ENCODE measurements at places on chromosomes 5 and 9.

DNA sequence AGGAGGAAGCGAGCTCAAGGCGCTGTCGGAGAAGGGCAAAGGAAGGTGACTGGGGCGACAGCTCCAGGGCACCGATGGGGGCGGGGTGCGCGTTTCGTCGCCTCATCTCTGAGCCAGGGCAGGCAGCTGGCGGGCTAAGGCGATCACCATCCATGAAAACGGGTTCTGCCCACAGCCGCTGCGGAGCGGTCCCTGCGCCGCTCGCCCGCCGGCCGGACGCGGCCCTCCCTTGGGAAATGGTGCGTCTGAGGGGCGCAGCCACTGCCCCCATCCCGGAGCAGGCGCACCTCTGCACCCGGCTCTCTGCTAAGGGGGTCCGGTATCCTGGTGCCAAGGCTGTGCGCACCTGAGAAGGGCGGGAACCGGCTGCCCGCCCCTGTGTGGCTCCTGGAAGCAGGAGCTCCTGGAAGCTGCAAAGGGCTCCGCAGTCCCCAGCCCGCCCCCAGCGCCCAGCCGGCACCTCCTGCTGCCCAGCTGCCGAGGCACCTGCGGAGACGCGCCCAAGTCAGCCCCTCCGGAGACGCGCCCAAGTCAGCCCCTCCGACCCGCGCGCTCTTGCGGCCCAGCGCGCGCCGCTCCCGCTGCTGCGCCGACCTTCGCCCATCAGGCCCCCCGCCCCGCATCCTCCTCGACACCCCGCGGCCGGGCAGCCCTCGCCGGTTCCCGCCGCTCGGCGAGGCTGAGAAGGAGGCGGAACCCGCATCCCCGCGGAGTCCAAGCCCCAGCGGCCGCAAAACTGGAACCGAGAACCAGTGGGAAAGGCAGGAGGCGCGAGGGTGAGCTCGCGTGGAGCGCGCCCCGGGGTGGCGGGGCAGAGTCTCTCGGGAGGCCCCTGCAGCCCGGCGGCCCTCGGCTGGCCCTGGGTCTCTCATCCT is 757 bp downstream of the ANKRD34B start:
- DNase-seq: no peak

- no peak for DNase-seq
Measured at GRCh38 chr5:41661254-41661653, 150.9 kb upstream of the PLCXD3 start.

DNA sequence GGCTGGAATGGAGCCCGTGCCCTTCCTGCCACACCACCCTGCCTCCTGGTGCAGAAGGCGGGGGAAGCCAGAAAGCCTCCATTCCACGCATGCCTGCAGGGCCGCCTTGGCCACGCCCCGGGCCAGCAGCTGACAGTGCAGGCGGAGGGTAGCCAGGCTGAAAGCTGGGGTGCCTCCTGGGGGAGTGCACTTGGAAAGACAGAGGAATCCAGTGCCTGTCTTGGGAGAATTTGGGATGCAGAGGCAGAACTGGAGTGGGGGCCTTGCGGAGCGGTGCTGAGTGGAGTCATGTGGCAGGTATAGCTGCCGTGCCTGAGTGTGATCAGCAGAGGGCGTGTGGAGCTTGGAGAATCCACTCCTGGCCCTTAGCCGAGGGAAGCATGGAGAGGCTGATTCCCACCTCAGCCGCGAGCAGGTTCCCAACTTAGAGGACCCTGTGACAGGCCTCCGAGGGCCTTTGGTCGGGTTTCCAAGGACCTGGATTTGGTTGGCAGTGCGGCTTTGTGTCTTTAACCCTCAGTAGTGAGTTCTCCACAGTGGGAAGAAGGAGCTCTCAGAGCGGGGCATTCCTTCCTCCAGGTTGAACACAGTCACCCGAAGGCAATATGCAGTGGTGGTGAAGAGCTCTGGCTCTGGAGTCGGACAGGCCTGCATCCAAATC is 9.1 kb upstream of the URM1 start:
- peak; percentile 90 for DNase-seq

DNA sequence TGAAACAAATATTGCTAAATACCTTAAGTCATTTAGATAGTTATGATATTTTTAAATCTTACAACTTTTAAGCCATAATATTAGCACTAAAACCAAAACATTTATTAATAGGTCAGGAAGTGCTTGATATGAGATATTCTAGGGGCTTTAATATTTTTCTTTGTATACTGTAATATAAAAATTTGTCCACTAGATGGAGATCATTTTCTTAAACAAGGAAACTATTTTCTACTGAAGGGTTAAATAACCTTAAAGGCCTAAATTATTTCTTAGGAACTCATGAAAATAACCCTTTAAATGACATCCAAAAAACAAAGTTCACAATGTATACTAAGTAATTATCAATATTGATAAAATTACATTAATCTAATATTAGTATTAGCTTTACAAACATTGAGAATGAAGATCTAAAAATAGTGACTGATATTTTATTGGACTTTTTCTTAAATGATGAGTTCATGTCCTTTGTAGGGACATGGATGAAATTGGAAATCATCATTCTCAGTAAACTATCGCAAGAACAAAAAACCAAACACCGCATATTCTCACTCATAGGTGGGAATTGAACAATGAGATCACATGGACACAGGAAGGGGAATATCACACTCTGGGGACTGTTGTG is 635.7 kb downstream of the RAB3C start:
- no peak for DNase-seq

DNA sequence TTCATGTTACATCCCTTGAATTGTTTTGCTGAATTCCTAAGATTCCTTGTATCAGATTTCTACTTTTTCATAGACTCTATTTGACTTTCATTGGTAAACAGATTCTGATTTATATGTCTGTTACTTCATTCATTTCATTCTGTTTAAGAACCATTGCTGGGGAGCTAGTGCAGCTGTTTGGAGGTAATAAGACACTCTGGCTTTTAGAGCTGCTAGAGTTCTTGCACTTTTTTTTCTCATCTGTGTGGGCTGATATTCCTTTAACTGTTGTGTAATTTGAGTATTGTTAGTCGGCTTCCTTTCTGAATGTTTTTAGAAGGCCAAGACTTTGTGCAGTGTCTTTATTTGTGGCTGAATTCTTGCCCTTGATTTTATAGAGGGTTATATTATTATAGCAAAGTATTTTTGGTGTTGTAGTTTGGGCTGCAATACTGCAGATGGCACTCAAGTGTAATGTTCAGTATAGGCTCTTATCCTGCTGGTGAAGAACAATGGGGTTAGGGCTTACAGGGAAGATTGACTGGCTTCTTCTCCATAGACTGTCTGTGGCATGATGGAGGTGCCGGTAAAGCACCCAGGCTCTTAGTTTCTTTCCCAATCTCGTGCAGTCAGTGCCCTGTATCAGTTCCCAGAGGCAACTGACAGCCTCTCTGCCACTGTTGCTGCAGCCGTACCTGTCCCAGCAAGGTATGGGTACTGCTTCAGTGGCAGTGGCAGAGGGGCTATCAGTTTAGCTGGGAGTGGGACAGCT is 162.2 kb downstream of the OXCT1 start:
- no peak for DNase-seq
